Renal cortical epithelial cell (primary cell): ENCODE measurements at places on chromosomes 4 and X. TPM values are rescaled to one million over a fixed set of nuclear protein-coding genes. Genes with fewer than 3 reads are reported as not detected.

The TMSB15B gene
- 4.9 and 8.9 TPM in 2 replicates for total RNA-seq

The ZNF518B gene
- total RNA-seq = 22.2 and 29.6 TPM in 2 replicates

The EDA gene
- 0.55 and 0.87 TPM in 2 replicates for total RNA-seq

The DGKK gene
- total RNA-seq = not detected in 2 replicates

The LGI2 gene
- total RNA-seq = under 0.01 and 2.4 TPM in 2 replicates

The GPR143 gene
- 33.0 and 58.2 TPM in 2 replicates for total RNA-seq

The USP26 gene
- not detected in 2 replicates for total RNA-seq

The PROM1 gene
- total RNA-seq = 61.6 and 98.4 TPM in 2 replicates

The TKTL2 gene
- total RNA-seq = not detected in 2 replicates
